ENCODE measurements at places on chromosomes 2 and 18. TPM values are rescaled to one million over a fixed set of nuclear protein-coding genes. Genes with fewer than 3 reads are reported as not detected.

DNA sequence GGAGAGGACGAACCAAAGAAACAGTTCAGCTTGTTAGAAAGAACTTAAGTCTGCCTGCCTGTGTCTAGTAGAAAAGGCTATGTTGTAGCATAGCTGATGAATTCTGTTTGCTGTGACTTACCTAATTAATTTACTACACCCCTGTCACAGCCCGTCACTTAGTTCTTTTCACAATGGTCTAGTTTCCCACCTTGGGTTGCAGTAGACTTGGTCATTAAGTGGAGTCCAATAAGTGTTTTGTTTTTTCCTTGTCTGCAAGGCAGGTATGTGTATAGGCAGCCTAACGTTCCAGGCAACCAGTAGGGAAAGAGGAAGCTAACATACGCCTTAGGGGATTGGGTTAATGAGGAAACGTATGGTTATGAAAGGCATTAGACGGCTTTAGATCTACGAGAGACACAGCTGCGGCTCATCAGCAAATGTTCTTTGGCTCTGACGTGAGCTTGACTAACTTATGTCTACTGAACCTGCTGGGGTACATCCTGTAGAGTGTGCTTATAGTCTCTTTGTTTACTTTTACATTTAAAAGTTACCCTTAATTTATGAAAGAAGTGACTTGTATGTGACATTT is 180.1 kb downstream of the PRPF40A start:
- no peak for DNase-seq

GRCh38 chr2:237294460-237294859 is 119.5 kb downstream of the COL6A3 start:
- no peak for DNase-seq

- peak; percentile 43 for DNase-seq
Measured at GRCh38 chr2:218444692-218445357, 25.9 kb downstream of the VIL1 start.

DNA sequence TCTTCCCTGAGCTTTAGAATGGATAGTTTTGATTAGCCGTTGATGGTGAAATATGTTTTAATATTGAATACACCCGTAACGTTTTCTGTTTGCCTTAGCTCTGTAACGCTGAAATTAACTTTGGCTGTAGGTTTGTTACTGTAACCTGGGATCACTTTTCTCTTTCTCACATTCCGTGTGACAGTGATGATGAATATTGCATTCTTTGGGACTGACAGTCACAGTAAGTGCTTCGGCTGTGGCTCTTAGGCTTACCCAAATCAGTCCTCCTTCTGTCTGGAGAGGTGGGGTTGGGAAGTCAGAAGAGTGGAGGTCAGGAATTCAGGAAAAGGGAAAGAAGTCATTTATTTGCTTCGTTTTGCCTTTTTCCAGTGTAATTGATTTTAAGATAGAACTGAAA is 18.0 kb downstream of the RMC1 start:
- DNase-seq: no peak

GRCh38 chr2:641872-642815 is 35.1 kb downstream of the TMEM18 start:
- DNase-seq: peak; percentile 19

GRCh38 chr2:179186126-179186525 is 78.5 kb downstream of the SESTD1 start:
- no peak for DNase-seq

- DNase-seq: no peak
Measured at GRCh38 chr18:50558948-50559751, 737 bp upstream of the MAPK4 start.

DNA sequence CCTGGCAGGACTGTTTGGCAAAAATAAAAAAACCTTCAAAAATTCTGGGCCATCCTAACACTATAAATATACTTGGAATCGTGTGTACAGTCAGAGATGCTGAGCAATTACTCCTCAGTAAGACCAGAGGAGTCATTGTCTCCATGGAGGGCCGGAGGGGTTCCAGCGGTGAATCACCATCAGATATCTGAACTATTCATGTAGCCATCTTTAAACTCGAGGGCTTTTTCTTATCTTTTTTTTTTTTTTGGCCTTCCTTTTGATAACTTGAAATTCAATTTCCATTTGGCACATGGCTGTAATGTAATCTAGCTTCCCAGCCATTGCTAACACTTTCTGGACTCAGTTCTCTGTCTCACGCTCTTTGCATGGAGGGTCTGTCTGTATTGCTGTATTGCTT is 7.4 kb upstream of the FHL2 start:
- DNase-seq: no peak

GRCh38 chr2:120344214-120344975 is 1.5 kb upstream of the INHBB start:
- DNase-seq: no peak

GRCh38 chr2:118058951-118059350 is 29.3 kb upstream of the INSIG2 start:
- DNase-seq: no peak

DNA sequence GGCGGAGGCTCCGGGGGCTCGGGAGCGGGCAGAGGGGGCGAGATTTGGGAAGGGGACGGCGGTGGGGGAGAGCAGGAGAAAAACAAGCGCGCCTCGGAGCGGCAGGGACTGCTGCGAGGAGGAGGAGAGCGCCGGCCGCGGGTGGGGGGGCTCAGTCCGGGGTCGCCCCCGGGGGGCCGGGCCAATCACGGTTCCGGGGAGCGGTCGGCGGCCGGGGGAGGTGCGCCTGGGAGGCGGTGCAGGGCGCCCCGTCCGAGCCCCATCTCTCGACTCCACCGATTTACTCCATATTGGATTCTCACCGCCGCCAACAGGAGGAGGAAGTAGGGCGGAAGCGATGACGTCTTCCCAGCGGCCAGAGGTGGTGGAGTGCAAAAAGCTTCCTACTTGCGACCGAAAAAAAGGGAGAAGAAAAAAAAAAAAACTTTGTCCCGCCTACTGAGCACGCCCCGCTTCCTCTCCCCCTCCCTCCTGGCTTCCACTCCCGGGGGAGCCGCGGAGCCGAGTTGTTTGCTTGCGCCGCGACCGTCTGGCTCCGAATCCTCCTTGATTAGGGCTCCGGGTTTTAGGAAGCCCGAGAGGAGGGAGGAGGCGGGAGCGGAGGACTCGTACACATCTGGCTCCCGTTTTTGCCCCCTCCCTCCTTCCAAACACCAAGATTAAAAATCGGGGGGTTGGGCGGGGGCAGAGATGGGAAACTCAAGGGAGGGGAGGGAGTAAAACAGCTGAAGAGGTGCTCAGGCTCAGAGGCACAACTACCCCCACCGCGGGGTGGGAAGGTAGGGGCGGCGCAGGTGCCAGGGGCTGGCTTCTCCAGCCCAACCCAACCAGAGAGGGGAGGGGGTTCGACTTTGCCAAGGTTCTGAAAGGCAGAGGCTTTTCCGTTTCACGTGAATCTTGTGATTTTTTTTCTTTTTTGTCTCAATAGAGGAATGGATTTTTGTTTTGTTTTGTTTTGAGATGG is at the start of gene SPRED2:
Gene SPRED2 (minus strand): TSS at position 373 of the 964 bp plus-strand sequence. CDS start 612 bp downstream, outside the sequence.
- peak; percentile 75 for DNase-seq

DNA sequence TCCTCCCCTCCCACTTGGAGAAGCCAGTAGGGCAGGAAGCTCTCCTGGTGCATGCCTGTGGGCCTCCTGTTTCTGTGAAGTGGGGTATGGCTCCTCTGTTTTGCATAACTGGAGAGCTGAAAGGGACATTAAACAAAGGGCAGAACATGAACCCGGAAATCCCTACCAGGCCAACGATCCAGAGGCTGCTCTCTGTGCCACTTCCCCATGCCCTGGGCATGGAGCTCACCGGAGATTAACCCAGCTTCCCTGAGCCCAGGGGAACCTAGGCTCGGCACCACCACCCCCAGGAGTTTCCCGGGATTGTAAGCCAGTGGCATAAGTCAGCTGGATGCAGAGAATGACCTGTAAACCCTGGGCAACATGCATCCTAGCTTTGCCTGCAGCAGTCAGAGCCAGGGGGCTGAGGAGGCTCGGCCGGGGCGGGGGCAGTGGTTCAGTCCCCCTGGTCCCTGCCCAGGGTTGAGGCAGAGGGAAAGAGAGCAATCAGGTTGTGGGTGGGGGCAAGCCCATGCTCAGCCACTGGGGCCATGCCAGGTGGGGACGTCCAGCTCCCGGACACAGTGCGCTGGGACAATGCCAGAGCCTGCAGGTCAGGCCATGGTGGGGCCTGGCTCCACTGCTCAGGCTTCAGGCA is 49.5 kb downstream of the TIMM21 start:
- no peak for DNase-seq

DNA sequence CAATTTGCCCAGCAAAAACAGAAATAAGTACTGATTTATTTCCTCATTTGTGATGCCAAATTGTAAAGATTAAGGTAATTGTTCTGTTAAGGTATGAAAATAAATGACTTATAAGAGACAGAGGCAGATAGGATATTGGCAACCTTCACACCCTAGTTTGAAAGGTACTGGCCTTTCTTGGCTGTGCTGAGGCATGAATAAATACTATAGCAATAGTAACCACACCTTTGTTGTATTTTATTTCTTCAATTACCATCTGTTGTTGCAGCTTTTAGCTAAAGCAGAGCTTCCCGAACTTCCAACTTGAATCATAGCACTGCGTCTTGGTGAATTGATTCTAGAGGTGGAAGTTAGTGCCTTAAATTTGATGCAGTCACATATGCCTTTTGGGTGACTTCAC is 55.9 kb downstream of the FMNL2 start:
- DNase-seq: no peak

DNA sequence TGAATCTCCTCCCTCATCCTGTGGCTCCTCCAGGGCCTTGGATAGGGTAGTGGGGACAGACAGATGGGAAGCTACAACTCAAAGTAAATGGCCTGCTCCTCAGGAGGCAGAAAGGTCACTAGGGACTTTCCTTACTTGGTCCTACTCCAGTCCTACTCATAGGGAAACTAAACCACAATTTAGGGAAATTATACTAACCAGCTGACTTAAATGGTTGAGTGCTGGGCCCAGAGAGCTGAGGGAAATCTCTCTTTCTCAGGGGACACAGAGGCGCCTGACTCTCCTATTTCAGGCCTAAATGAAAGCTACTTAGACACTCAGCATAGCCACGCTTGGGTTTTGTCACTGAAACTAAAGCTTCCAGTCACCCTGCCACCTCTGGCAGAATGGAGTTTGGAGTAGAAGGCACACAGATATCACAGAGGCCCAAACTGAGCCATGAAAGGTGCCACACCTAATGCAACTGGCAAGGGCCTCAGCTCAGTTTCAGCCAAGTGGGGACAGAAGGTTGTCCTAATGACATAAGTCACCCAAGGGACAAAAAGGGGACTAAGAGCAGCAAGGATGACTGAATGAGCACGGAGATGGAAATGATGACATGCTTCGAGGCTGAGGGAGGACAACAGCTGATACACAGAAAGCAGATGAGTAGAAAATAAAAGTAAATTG is 24.0 kb downstream of the CERKL start:
- no peak for DNase-seq

DNA sequence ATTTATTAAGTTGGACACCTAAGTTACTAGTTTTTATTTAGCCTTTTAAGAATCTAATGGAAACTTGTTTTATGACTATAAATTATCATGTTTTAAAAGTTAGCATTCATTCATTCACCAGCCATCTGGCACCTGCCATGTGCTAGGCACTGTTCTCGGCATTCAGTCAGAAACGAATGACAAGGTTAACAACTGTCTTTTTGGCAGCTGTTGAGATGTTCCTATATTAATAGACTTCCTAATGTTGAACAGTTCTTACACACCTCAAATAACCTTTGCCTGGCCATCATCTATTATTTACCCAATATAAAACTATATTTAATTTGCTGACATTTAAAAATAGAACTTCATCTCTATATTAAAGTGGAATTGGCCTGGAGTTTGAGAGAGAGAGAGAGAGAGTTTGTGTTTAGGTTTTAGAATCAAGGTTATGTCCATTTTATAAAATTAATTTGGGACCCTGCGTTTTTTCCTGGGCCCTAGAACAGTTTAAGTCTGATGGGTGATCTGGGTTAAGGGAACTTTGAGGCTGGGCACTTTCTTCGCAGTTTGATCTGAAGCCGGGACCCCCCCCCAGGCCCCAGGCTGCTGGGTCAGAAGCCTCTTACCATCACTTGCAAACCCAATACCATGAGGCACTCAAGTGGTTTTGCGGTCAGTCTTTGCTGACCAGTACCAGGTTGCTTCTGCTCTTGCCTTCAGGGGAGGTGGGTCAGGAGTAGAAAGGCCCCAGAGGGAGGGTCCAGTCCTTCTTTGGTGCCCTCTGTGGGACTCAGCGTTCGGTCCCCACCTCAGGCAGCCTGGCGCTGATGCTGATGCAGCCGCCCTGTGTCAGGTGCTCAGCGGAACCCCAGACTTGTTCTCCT is 48.3 kb upstream of the ASB1 start:
- no peak for DNase-seq

DNA sequence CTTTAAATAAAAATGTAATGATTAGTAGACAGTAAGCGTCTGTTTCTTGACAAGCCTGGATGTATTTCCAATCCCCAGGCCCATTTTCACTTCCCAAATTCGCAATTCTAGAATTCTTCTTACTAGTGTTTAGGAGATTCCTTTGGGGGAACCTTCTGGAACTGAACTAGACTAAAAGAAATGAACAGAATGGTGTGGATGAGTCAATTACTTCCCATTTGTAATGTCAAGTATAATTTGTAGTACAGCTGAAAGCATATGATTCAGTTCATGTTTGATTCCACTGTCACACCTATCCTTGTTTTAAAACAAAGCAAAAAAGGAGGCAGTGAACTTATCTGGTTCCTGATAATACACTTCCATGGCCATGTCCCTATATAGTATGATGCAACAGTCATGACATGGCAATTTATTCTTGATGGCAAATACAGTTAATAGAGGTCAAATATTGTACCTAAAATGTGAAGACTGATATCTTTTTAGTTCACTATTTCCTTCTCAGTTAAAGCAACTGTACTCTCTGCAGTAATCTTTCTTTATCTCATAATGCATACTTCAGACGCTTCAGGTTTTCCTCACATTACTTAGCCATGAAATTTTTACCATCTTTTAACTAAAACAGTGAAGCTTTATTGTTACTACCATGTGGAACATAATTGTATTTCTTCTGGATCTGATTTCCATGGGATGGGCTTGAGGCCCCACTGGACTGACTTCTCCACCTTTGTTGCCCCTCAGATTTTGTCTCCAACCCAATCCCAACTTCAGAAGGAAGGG is 2.0 kb downstream of the IDH1 start:
- no peak for DNase-seq

DNA sequence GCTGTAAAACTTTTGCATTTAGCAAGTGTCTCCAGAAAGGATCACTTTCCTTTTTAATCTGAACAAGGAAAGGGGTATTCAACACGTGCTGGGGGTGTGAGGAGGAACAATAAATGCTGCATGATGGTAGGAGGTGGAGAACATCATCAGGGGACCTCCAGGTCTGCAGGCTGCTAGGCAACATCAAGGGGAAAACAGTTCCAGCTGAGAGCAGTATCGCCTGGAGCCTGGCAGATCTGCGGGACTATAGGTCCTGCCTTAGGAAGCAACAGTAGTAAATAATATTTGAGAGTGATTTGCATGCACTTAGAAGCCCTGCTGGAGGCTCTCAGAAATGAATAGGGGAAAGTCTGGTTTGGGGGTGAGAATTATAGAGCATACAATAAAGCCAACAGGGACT is 175.6 kb downstream of the SUCLG1 start:
- DNase-seq: no peak

GRCh38 chr2:62204998-62205496 is 9.1 kb downstream of the B3GNT2 start:
- no peak for DNase-seq

The CHRND gene
- not detected for total RNA-seq

The TSPYL6 gene
- not detected for total RNA-seq

The ATOH8 gene
- total RNA-seq: 37.7 TPM

The IL36RN gene
- total RNA-seq: not detected

The CDH19 gene
- 0.65 TPM for total RNA-seq

The SERPINB10 gene
- total RNA-seq: not detected

The TGFA gene
- total RNA-seq: 2.9 TPM

The GPR39 gene
- 13.0 TPM for total RNA-seq

The GALNT5 gene
- total RNA-seq: under 0.01 TPM

The OXER1 gene
- total RNA-seq: 5.9 TPM

The MROH2A gene
- total RNA-seq: 0.08 TPM

The FEZ2 gene
- total RNA-seq: 13.8 TPM

The CCNT2 gene
- 33.0 TPM for total RNA-seq

The GPR45 gene
- not detected for total RNA-seq
